ENCODE measurements at places on chromosomes 4 and X.
A peak's percentile ranks its signal among the peaks of the same experiment; 100 is the strongest.

- no peak for DNase-seq
Measured at GRCh38 chr4:15779809-15780208, 1.7 kb downstream of the CD38 start.

GRCh38 chrX:24694825-24695224 lies 1.1 kb downstream of the POLA1 start:
- peak; percentile 6 for DNase-seq

GRCh38 chr4:24108567-24108966 lies 218.7 kb upstream of the PPARGC1A start:
- DNase-seq, result no peak

- no peak for DNase-seq
Measured at GRCh38 chrX:153932220-153932915, 2.5 kb downstream of the NAA10 start.

GRCh38 chrX:149522916-149523315 lies 17.8 kb upstream of the IDS start:
- DNase-seq, result no peak

GRCh38 chrX:1249101-1249887 lies 19.3 kb upstream of the CSF2RA start:
- no peak for DNase-seq

Data from NCI-H1105 treated with DMSO at 0.1 percent for 48 hours (cell line).